Psoas muscle (tissue), 8 donors: ENCODE measurements at places on chromosomes 16 and 17. TPM values are rescaled to one million over a fixed set of nuclear protein-coding genes. Genes with fewer than 3 reads are reported as not detected.

DNA sequence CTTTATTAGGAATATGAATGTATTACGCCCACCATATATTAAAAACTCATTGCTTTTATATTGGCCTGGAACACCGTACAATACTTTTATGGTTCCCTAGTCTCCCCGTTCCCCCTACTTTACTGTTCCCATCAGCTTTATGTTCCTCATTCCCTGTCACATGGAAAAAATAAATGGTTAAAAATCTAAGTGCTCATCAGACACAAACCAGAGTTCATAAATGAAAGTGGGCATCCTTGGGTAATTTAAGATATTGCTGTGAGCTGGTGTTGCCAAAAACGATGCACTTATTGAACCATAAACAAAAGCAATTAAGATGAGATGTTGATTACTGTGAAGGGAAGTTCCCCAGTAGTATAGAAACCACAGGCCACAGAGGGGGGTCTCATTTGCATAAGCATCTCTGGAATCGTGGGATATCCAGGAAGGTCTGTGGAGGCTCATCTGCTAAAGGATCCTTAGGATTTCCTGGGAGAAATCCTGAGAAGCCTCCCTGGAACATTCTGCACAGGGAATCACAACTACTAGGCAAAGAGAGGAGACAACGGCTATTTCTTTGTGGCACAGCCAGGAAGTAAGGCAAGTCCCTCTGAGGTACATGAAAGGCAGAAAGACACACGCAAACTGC, 591.4 kb upstream of the CDH11 start:
- DNase-seq, result no peak

DNA sequence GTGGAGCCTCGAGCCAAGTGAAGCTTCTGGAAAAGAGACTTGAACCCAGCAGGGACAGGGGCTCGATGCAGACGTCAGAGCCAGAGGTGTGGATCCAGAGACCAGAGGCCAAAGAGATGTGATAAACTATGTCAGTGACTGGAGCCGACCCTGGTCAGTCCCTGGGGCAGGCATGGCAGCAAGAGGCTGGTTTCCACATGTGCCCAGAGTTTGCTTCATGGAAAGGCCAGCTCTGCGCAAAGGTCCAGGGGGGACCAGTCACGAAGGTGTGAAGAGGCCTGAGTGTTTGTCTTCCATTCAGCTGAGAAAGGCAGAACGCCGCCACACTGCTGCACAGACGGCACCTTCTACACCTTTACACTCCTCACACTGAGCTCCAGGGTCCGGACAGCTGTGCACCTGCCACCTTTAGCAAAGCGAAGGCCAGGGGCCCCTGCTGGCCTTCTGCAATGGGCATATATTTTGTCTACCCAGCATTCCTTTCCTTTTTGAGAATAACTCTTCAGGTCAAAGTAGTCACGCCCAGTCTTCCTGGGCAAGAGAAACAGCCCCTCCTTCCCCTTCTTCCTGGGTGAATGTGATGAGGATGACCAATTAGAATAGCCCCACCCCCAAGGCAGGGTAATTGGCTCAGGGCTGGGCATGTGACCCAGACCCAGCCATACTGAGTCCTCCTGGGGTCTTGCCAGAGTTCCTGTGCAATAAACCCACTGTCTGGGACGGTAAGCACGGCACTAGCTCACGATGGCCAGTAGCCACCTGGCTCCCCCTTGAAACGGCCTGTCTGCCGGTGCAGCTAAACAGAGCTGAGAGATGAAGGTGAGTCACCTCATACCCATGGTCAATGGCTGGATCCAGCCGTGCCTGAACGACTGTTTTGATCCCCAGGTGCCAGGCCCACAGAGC, 2.3 kb upstream of the RPH3AL start:
- DNase-seq, result no peak

DNA sequence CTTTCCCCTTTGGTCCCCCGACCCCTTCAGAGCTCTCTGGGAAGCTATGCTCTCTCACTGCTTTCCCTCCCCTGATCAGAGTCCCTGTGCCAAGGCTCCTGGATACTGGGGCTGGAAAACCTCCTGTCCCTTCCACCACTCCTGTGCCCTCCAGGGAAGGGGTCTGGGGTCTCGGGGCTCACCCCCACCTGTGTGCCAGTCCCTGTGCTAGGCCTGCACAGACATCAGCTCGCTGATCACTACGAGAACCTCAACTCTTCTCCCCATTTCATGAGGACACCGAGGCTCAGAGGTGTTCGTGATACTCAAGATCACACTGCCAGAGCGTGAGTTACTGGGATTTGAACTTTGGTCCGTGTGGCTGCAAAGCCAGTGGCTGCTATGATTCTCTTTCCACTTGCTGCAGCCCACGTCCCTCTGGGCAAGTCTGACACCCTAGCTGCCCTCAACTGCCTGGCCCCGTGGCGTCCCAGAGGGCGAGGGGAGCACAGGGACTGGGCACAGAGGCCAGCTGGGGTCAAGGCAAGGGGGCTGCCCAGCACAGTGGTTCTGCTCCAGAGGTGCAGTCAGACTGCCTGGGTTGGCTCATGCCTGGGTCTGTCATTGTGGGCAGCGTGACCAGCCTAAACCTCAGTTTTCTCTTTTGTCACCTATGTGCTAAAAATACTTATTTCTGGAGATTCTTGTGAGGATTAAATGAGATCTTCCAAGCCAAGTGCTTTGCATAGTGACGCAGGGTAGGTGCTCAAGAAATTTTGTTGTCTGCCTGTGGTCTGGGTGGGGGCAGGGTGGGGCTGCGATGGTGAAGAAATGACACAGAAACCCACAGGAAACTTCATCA, 43.8 kb upstream of the TOB1 start:
- DNase-seq, result no peak

- DNase-seq, result no peak
Observed at GRCh38 chr16:53743149-53743566, 39.2 kb downstream of the FTO start.

- no peak for DNase-seq
Observed at GRCh38 chr16:5031601-5032000, 2.1 kb downstream of the NAGPA start.

DNA sequence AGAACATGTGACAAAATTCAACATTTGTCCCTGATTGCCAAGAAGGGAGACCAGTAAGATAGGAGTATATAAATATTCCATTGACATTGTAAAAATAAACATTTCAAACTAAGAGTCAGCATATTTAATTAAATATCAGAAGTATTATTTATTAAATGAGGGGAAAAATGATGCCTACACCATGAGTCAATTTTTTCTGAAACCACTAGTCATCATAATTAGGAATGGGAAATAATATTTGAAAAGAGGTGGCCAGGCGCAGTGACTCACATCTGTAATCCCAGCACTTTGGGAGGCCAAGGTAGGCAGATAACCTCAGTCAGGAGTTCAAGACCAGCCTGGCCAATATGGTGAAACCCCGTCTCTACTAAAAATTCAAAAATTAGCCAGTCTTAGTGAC, 2.1 kb downstream of the CMTM1 start:
- no peak for DNase-seq

- DNase-seq, result no peak
Observed at GRCh38 chr16:50291719-50292565, 25.6 kb downstream of the ADCY7 start.

The MMP2 gene
- total RNA-seq, result 60.9 TPM

The SERPINF2 gene
- total RNA-seq, result 3.6 TPM

- DNase-seq, result no peak
Observed at GRCh38 chr17:82013772-82014321, 8.8 kb downstream of the CENPX start.

The NHLRC4 gene
- not detected for total RNA-seq

DNA sequence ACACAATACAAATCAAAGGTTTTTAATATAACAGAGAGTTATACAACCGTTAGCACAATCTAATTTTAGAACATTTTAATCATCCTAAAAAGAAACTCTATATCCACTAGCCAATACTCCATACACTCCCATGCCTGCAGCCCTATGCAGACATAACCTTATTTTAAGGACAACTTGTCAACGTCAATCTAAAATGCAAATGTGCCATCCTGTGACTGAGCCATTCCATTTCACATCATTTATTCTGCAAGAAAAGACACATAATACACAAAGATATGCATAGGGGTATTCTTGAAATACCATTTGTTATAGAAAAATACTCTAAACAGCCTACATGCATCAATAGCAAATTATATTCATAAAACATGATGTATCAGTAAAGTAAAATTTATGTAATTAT, 106.7 kb downstream of the CEP112 start:
- DNase-seq, result no peak

DNA sequence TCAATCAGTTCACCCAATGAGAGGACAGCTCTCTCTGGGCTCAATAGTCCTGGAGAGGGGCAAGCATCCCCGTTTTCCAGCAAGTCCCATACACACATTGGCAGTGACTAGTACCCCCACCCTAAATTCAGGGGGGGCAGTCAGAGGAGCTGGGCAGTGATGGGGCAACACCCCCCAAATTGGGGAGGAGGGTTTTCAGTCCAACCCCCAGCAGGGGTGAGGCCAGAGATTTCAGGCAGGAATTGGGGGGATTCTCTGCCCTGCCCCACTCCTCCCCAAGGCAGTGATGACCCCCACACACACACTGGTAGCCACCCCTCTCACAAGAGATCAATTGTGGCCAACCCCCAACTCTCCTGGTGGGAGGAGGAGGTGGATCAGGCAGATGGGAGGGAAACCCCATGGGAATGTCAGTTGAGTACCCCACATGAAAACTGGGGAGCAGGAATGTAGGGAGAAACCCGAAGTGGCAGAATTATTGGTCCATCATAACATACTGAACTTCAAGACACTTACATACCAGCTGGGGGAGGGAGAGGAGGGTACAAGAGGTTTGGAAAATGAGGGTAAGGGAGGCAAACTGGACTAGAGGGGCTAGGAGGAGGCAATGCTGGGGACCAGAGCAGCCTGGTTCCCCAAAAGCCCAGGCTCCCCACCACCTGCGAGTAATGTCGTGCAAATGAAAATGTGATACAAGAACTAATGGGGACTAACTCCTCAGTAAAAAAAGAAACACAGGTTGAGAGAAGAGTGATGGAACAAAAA, 3.1 kb downstream of the VAMP2 start:
- no peak for DNase-seq

GRCh38 chr17:20121359-20122253, 112.4 kb downstream of the SPECC1 start:
- peak; percentile 47 for DNase-seq

DNA sequence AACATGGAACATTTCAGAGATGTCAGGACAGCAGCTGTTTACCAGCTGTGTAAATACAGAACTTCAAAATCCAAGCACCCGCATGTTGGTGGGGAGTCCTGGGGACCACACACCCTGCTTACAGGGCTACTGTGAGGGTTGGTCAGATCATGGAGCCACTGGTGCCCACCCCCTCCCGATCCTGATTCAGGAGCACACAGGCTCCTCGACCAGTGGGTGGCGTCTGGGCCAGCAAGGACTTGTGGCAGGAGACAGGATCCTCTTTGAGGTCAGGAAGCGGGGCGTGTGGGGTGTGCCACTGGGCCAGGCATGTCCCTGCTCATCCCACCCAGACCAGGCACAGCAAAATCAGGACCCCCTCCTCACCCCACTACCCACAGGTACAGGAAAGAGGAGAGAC, 83.6 kb downstream of the SDK2 start:
- no peak for DNase-seq

DNA sequence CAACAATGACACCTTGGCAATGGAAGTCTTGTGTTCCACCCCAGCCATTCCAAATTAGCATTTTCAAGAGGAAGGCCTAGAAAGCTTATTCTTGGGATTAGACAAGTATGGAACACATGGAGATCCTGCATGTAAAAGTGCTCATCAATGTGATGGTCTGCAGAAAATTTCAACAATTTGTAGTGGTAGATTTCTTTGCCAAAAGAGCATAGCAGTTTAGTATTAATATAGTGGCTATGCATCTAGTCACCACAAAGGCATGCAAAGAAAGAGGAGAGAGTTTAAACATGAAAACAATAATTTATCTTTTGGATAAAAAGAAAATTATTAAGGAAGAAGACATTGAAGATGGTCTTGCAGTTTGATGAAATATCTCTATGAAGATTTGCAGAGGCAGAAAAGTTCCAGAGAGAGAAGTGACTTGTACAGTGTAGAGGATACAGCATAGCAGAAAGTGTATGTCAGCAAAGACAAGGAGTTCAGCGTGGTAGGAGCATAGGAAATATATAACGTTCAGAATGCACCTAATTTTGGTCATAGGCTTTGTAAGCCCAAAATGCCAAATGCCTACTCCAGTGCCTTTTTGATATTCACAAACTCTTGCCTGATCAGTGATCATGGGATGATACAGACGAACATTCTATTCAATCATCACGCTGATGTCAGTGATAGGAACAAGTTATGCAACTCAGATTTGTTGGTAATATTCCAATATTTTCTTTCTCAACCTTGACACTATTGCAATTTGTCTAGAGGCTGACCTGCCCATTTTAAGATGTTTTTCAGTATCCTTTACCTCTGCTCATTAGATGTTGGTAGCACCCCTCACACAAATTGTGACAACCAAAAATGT, 727.9 kb upstream of the SOX9 start:
- DNase-seq, result no peak

- DNase-seq, result no peak
Observed at GRCh38 chr16:1979271-1980029, 1.8 kb downstream of the NOXO1 start.

- no peak for DNase-seq
Observed at GRCh38 chr17:76134911-76135809, 5.9 kb downstream of the FOXJ1 start.

The ALOX15B gene
- 0.42 TPM for total RNA-seq

DNA sequence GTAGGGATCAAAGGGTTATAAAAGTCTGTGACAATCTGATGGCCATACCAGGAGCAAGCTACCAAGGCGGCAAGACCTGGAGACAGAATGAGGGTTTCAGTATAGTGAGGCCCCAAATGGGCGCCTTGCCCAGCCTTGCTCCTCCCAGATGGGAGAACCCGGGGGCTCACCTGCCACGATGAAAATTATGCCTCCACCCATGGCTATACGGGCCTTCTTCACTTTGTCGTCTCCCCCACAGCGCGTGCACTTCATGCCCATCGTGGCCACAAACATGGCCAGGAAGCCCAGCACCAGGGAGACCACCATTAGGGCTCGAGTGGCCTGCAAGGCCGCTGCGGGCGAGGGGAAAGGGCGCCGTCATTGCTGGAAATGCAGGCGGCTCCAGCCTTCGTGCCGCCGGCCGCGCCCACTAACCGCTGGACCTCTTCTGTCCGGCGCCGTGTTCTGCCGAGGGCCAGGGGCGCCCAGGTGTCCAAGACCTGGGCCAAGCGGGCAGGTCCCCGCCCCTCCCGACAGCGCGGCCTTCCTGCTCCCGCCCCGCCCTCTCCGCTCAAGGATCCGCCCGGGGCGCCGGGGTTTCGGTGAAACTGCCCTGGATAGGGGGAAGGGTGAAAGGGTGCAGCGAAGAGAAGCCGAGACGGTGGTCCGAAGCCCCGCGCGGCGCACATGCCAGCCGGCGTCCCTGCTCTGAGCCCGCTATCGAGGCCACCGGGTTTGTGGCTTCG, 1.5 kb downstream of the CLDN7 start:
- DNase-seq, result peak; percentile 70

GRCh38 chr17:68383443-68384321, 73.6 kb downstream of the WIPI1 start:
- DNase-seq, result no peak

DNA sequence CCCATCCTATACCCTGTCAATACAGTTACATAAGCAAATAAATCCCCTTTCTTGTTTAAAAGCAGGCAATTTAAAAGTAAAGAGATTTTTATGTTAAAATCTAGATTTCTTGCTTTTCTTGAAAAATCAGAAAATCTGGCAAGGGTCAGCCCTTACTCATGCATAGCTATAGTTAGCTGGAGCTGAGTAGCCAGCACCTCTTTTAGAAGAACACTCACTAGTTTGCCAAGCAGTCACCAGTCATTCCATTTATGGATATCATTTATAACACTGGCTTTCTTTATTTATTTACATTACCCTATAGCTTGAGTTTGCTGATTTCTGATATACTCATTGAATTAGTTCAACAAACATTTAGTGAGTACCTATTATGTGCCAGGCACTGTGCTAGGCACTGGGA, 45.7 kb downstream of the NXPH3 start:
- no peak for DNase-seq

The GCGR gene
- not detected for total RNA-seq
